ENCODE measurements at places on chromosomes 16 and 17.

- DNase-seq = no peak
Observed at GRCh38 chr17:20982589-20983358, 60.0 kb downstream of the USP22 start.

DNA sequence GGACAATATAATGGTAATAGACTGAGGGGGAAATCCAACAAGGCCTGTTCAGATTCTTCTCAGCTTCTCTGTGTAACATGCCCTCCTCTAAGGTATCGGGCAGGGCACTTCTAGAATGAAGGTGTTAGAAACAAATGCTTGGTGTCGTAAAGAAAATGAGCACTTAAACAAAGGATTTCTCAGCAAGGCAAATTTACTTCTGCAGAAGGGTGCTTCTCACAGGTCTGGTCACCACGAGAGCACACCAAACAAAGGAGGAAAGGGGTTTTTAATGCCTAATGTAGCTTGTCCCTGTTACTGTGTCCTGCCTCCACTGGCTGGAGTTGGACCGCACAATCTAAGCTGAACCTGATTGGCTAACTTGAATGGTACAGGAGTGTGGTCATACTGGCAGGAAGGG is 642.6 kb upstream of the CDH8 start:
- DNase-seq = no peak

DNA sequence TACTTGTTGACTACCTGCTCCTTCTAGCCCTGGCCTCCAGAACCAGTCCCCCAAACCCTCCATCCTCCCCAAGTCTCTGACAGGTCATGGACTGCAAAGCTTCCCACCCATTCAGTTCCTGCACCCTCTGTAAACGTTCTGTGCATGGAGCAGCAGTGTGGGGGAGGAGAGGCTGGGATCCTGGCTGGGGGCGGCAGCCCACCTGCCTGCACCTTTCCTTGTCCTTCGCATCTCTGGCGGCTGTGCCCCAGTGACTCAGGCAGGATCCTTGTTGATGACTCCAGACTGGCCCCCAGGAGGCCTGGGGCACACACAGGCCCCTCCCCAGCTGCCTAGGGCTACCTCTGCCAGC is 1.6 kb upstream of the PKMYT1 start:
- no peak for DNase-seq

DNA sequence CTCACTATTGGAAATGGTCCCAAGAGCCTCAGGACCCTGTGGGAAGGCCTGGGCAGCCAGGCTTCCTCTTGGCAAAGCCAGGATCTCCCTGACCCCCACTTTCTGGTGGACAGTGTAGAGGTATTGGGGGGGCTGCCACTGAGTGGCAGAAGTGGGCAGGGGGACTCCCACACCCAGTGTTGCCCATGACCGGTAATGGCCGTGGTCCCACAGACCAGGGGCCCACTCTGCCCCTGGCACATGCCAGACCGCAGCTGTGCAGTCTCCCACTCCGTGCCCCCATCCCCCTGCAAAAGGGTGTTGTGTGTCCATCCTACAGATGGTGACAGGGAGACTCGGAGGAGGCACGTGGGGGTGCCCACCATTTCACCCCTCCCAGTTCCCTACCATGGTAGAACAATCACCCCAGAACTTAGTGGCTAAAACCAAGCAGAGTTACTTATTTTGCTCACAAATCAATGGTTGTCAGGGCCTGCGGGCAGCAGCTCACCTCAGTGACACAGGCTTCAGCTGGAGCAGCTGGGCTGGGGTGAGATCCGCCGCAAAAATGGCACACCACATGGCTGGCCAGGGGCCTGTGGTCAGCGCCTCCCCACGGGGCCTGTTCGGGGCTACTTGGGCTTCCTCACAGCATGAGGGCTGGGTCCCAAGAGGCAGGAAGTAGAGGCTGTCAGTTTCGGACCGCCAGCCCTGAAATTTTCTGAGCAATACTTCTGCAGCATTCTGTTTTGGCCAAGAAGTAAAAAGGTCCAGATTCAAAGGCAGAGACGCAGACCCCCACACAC is 59.0 kb upstream of the ZNF469 start:
- no peak for DNase-seq

DNA sequence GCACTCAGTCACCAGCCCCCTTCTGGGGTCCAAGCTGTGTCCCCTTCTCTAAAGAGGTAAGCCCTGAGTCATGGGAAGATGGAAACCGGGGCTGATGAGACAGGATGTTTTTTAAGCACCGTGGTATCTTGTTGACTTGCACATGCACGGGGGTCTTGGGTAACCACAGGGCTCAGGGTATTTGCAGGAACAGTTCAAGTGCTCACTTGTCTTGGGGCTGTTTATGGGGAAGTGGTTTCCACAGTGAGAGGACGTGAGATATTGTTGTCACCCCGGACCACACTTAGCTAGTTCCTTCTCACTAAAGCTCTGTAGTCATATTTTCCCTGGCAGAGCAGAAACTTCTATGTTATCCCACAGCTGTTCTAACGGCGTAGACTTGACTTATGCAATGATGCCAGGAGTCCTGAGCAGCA is 7.7 kb downstream of the CCL3L1 start:
- DNase-seq = no peak

DNA sequence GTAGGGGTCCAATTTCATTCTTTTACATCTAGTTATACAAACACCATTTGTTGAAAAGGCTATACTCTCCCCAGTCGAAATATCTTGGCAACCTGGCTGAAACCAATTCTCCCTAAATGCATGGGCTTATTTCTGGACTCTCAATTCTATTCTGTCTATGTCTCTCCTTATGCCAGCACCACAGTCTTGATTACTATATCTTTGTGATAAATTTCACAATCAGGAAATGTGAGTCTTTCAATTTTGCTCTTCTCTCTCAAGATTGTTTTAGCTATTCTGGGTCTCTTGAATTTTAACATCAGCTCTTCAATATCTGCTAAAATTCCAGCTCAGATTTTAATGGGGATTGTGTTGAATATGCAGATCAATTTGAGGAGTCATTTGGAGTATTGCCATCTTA is 5.9 kb upstream of the TRIM25 start:
- DNase-seq = no peak

DNA sequence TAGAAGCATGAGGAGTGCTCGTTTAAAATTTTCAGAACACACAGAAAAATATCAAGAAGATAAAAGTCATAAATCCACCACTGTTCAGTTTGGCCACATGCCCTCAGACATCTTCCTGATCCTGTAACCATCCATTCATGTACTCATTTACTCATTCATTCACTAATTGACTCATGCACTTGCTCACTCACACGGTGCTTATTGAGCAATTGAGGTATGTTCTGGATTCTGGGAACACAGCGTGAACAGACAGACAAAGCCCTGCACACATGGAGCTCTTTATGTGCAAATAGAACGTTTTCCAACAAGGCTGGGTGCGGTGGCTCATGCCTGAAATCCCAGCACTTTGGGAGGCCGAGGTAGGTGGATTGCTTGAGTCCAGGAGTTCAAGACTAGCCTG is 10.2 kb upstream of the NATD1 start:
- no peak for DNase-seq

DNA sequence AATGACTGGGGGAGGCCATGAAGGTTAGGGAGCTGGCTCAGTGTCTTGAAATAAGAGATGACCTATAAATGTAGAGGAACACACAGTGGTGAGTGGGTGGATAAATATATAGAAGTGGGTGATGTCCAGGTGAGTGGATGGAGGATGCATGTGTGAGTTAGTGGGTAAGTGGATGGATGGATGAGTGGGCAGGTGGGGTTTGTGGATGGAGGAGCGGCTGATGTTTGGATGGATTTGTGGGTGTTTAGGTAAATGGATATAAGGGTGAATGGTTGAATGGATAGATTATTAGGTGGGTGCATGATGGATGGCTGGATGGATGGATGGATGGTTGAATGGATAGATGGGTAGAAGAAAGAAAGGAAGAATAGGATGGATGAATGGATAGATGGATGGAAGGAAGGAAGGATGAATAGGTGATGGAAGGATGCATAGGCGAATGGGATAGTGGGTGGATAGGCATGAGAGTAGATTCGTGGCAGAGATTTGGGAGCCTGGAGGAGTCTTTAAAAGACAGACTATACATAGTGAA is 19.1 kb upstream of the TAC4 start:
- DNase-seq = no peak

GRCh38 chr16:74321356-74321755 is 24.7 kb downstream of the PSMD7 start:
- DNase-seq = no peak

- peak; percentile 17 for DNase-seq
Observed at GRCh38 chr17:5237541-5238016, 2.9 kb upstream of the SCIMP start.

GRCh38 chr16:78438219-78438618 is 338.8 kb downstream of the WWOX start:
- DNase-seq = no peak

GRCh38 chr16:1763521-1764511 is 7.5 kb downstream of the NME3 start:
- no peak for DNase-seq

- no peak for DNase-seq
Observed at GRCh38 chr17:79137015-79137788, 62.6 kb downstream of the ENGASE start.

DNA sequence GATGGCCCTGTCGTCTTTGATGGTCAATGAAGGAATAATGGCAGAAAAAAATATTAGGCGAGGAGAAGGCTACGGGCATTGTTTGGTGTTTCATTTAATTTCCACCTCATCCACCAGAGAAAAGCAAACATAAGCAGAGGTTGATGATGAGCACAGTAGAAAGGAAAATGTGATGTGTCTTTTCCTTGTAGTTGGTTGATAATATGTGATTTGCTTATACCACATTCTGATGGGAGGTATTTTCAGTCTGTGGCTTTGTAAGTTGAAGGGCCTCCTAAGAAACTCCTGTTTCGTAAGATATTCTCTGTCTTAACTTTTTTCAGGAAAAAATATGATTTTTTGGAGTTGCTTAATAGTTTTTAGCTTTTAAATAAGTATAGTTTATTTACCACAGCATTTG is 215.7 kb downstream of the PRKCA start:
- DNase-seq = no peak

GRCh38 chr16:1367486-1368174 is 15.9 kb downstream of the GNPTG start:
- DNase-seq = no peak

DNA sequence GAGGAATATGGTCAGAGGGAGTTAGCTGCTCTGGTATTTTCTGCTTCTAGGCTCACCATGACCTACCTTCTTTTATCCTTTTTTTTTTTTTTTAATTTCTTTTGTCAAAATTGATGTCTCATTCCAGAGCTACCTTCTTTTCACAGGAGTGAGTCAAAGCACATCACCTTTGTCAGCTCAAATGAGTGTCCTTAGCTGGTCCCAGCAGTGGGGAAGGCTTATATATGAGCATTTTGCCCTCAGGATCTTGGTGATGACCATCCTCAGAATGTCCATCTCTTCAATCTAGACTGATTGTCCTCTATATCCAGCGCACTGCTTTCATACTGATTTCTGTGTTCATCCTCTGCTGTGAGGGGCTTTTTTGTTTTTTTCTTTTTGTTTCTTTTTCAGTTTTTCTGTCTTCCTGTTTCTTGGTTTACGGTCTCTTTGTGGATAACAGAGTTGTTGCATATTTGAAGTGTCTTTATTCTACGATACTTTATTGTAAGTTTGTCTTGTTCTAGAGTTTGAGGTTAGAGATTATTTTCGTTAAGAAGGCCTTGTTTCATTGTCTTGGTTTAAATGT is 24.9 kb downstream of the CBFB start:
- DNase-seq = no peak

DNA sequence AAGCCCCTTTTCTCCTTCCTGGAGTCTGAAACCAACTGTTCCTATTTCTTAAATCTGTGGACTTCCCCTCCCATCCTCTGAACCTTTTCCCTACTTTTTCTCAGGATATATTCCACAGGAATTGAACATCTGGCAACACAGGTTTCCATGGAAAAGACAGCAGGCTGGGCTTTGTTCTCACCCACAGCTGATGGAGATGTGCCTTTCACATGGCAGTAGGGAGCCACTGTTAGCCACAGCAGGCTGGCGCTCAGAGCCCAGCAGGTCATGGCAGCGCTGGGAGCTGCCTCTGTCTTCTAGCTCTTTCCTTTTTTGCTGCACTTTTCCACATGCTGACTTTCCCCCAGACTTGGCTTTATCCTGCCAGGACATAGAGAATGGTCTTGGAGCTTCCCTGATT is 116.4 kb upstream of the NLRP1 start:
- DNase-seq = no peak

DNA sequence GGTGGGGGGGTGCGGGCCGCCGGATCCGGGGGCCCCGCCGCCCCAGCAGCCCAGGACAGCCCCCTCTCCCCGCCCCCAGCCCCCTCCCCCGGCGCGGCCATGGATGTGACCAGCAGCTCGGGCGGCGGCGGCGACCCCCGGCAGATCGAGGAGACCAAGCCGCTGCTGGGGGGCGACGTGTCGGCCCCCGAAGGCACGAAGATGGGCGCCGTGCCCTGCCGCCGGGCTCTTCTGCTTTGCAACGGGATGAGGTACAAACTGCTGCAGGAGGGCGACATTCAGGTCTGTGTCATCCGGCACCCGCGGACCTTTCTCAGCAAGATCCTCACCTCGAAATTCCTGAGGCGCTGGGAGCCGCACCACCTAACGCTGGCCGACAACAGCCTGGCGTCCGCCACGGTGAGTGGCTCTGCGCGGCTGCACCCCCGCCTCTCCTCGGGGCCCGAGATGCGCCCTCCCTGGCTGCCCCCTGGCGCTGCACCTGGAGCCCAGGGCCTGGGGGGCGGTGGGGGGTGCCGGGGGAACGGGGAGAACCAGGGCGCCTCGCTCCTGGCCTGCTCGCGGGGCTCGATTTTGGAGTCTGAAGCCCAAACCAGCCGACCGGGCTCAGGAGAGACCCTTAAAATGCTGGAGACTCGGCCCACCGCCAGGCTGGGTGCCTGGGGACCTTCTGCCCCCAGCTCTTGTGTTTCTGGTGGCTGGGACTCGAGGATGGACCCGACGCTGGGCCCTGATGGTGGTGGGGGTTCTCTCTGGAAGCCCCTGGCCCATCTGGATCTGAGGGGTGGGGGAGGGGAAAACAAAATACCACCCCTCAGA is 744 bp downstream of the CMIP start:
- DNase-seq = no peak

- DNase-seq = no peak
Observed at GRCh38 chr17:40509626-40510327, 8.4 kb upstream of the TNS4 start.

DNA sequence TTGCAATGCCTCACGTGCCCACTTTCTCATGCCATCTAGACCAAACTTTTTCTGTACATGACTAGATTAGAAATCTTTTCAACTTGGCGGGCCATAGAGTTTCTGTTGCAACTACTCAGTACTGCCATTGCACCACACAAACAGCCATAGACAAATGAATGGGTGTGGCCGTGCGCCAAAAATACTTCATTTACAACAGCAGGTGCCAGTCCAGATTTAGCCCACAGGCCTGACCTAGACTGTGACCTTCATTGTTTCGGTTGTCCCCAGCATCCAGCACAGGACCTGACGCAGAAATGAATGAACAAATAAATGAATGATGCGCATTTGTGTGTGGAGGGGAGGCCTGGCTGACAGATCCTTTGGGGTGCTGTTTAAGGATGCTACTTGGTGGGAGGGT is 14.3 kb upstream of the PDK2 start:
- no peak for DNase-seq

Data from stimulated activated CD8-positive, alpha-beta memory T cell treated with anti-CD3 and anti-CD28 coated beads, Interleukin-7, amount 100 ng/mL, for 24 hours (primary cell).